ENCODE measurements at places on chromosomes 3 and 15.

DNA sequence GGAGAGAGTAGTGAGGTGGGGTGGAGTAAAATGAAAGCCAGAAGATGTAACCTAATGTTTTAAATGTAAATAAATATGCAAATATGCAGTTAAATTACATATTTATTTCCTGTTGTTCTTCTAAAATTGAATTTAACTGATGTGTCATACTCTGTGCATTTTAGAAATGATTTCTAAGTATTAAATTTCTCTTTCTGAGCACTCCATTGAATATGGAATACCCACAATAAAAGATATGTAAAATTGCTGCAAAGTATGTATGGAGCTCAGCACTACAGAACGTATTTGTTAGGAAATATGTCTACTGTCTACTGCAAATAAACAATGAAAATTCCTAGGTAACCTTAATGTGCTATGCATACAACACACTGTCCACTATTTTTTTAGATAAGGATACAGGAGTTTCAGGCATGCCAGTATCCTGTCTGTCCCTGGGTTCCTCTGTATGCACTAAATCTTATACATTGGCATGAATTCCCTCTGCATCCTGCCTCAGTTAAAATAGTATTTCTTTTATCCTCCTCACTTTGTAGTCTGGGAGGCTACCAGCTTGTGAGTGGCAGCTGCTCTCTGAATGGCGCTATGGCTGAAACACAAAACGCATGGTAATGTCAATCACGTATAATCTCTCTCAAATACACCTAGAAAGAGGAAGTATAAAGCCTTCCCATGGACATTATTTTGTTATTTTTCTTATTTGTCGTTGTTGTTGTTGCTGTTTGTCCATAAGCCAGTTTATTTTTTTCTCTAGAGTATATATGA, 579.5 kb downstream of the PYDC2 start:
- no peak for DNase-seq

DNA sequence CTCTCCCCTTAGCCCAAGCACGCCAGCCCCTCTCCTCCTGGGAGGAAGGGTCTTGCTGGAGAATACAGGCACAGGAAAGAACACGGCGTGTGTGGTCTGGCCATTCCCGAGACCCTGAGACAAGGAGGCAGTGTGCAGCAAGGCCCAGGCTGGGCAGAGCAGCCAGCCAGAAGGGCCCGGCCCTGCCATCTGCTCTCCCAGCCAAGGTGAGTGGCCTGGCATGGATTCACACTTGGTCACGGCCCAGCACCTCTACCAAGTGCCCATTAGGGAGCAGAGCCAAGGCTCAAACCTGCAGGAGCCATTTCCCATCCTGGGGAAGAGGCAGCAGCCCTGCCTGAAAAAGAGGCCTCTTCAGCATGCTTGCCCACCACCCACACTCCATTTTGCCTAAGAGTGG, 28.6 kb downstream of the MEGF11 start:
- DNase-seq, result no peak

DNA sequence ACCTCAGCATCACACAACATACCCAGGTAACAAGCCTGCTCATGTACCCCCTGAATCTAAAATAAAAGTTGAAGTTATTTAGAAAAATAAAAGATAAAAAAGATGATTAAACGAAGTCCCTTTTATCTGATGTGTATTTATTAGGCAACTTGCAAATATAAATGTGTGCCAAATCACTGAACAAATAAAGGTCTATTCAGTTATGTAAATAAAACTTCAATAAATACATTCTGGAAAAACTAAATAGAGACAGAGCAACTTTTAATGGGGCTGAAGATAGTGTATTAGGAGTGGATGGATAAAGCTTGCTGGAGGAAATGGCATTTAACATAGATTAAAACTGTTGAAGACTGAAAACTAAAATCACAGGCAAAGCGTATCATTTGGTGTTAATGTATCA, 678.0 kb upstream of the GRM7 start:
- no peak for DNase-seq

DNA sequence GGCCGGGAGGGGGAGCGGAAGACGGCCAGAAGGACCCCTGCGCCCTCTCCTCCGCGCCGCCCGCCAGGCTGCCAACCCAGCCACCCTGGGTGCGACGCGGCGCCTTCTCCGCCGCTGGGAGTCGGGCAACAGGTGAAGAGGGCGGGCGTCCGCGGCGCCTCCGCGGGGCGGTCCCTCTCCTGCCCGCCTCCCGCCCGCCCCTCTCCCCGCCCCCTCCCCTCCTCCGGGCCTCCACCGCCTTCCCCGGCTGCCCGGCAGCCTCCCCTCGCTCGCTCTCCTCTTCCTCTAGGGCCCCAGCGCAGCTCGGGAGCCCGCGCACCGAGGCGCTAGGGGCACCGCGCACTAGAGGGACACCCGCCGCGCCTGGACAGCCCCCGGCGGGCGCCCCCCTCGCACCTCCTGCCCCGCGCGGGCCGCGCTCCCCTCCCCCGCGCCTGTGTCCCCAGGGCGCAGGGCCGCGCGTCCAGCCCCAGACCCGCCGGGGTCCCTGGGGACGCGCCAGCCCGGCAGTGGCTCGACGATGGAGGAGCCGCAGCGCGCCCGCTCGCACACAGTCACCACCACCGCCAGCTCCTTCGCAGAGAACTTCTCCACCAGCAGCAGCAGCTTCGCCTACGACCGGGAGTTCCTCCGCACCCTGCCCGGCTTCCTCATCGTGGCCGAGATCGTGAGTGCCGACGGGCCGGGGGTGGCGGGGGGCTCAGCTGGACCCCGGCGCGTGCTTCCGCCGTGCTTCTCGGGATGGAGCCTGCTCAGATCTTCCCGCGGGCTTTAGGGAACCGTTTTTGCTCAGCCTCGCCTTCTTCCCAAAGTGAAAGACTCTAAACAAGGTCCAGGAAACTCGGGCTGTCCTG, at the start of gene CMTM8:
Gene CMTM8, plus strand, starts transcription at position 228 of the 854 bp plus-strand sequence. Its CDS starts 293 bp downstream, at position 521.
- DNase-seq, result peak; percentile 38

DNA sequence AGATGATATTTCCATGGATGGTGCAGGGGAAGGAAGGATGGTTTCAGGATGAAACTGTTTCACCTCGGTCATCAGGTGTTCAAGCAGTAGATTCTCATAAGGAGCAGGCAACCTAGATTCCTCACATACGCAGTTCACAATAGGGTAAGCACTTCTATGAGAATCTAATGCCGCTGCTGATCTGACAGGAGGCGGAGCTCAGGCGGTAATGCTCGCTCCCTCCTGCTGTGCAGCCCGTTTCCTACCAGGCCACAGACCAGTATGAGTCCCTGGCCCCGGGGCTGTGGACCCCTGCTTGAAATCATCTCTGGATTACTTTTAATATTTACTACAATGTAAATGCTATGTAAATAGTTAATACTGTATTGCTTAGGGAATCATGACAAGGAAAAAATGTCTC, 241.8 kb downstream of the ROBO2 start:
- no peak for DNase-seq

- DNase-seq, result no peak
Observed at GRCh38 chr3:155835341-155836071, 18.7 kb downstream of the SLC33A1 start.

GRCh38 chr3:119767936-119768601, 13.8 kb upstream of the NR1I2 start:
- DNase-seq, result no peak

DNA sequence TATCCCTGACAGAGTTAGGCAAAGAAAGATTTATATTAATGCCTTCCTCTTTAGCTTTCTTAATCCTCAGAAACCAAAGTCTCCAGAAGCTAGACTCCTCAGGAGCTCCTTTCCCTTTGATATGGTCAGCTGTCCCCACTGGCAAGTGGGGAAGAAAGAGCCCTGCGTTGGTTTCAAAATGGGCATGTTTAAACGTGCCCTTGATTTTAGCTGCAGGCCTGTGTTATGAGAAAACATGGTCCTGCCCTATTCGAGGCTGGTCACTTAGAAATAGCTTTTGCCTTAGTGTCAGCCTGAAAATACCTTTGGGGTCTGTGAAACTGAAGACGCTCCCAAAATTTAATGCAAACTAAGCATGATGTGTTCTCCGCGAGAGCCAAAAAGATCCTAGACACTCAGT, 135.5 kb upstream of the RARB start:
- DNase-seq, result no peak

GRCh38 chr3:128537091-128537703, 44.2 kb upstream of the GATA2 start:
- no peak for DNase-seq

DNA sequence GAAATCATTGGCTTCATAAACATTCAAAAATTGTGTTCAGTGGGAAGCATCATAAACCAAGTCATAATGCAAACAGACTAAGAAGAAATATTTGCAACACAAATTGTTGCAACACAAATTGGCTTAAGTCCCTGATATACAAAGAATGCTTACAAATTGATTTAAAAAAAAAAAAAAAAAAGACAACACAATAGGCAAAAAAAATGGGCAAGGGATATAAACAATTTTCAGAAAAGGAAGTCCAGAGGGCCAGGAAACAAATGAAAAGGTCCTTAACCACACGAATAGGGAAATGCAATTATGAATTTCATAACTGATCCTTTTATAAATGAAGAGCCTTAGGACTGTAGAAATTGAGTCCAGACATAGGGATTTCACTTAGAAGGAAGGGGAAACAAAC, 98.9 kb downstream of the LRRK1 start:
- DNase-seq, result no peak

GRCh38 chr3:151156618-151157216, 46.3 kb downstream of the GPR171 start:
- DNase-seq, result peak; percentile 48

- DNase-seq, result no peak
Observed at GRCh38 chr3:142530296-142530695, 48.2 kb downstream of the ATR start.

GRCh38 chr15:39388118-39388517, 192.8 kb upstream of the THBS1 start:
- no peak for DNase-seq

DNA sequence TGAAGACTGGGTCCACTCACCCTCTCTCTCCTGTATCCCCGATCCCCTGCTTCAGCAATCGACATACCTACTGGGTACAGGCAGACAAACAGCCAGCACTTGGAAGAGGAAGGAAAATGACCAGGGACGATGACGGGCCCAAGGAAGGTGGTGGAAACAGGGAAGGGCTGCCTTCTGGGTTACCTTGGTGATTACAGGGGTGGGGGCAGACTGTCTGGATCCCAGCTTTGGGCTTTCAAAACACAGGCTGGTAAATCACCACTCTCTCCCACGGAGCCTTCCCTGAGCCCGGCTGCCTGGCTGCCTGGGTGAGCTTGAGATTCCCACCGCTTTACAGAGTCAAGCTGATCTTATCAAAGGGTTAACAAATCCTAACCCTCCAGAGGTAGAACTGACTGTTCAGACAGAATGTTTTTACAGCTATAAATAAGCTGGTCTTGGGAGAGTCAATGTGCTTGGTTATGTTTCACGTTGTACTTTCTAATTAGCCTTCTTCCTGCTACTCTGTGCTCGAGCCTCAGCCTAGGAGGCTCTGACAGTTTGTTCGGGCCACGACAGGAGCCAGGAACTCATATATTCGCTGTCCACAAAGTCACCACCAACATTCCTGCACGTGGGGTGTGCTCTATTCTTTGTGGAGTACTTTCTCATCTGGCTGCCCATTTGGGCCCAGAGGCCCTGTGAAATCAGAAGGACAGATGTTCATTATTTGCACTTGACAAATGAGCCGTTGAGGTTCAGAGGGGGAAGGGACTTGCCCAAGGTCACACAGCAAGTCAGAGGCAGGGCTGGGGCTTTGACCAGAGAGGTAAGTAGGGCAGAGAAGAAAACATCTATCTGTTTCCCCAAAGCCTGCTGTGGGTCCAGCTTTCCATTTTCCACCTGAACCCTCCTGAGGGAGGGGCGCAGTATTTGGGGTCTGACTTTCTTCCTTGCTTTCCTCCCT, 63.5 kb downstream of the FEM1B start:
- no peak for DNase-seq

- DNase-seq, result no peak
Observed at GRCh38 chr3:139084176-139084575, 39.5 kb upstream of the PRR23C start.

DNA sequence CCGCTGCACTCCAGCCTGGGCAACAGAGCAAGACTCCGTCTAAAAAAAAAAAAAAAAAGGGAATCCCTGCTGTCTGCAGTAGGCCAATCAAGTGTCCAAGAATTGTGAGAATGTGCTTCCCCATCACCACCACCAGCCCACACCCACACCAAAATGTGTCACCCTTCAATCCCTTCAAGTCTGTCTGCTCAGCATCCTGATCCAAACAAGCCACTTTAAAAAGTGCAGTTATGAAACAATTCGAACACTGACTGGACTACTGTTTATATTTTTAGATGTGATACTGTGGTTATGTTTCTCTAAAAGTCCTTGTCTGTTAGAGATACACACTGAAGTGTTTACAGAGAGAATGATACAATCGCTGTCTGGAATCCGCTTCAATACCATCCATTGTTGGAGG, 78.1 kb upstream of the CGNL1 start:
- DNase-seq, result no peak

DNA sequence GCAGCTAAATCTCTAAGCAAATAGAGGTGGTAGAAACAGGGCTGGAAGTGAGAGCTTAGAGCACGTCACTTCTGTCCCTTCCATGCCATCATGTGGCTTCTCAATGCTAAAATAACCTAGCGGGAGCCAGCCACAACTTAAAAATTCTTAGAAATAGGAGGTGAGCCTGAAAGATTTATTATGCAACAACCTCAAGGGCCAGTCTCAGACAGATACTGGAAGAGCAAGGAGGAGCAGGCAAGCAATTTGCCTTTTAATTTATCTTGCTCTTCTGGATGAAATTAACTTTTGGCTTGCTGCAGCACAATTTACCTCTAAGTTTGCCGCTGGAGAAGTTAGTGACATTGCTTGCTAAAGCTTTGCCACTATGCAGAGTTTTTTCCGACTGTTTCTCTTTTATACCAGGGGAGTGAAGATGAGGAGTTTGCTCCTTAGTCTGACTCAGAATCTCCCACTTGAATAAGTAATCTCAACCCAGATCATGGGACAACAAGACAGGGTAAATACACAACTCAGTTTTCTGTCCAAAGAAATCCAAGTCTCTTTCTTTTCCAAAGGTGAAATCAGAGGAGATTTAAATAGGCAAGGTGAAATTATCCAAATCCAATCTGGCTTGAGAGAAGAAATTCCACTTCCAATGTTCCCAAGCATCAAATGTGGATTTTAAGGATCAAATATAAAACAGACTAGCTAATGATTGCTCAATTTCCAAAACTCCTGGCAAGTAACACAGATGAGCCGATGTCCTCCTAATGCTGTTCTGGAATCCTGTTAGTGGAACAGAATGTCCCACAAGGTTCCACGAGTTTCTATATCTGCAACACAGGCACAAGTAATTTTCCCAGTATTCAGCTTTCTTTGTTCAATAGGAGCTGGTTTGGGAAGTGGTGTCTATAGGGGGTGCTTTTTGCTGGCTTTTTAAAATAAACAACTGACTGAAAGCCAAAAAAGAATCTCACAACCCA, 329.4 kb upstream of the RORA start:
- no peak for DNase-seq
